ENCODE measurements at places on chromosomes 4 and X.
A peak's percentile ranks its signal among the peaks of the same experiment; 100 is the strongest.

DNA sequence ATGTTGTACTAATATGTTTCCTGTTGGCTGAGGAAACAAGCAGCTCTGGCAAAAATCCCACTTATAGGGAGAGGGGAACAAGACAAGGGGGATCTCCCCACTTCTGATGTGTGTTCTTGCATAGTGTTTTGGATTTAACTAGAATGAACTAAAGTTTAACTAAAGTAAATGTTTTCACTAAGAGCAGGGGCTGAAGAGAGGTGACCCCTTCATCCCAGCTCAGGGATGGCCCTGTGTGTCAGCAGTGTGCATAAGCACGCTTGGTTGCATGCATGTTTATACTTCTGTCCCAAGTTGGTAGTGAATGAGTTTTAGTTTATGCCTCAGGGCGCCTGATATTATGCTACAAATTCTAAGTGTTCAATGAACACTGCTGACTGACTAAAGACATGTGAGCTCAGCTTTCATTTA is 169.4 kb downstream of the MGST2 start:
- H3K27me3 ChIP-seq: no peaks in the 10 kb centered on the region
- no peak overlapping the region for H3K4me3 ChIP-seq
- H3K27ac ChIP-seq: no peak overlapping the region
- H3K36me3 ChIP-seq: no peaks in the 10 kb centered on the region
- no peaks in the 10 kb centered on the region for H3K4me1 ChIP-seq

GRCh38 chr4:101218346-101218745 is 129.0 kb downstream of the PPP3CA start:
- H3K4me3 ChIP-seq: no peak overlapping the region
- peaks cover 4% of the 10 kb centered on the region for H3K4me1 ChIP-seq
- no peak for ATAC-seq
- H3K36me3 ChIP-seq: no peaks in the 10 kb centered on the region

- no peaks in the 10 kb centered on the region for H3K36me3 ChIP-seq
- ATAC-seq: no peak
- H3K27me3 ChIP-seq: no peaks in the 10 kb centered on the region
These were observed 25.6 kb upstream of the FRAS1 start for GRCh38 chr4:78031417-78031950.

DNA sequence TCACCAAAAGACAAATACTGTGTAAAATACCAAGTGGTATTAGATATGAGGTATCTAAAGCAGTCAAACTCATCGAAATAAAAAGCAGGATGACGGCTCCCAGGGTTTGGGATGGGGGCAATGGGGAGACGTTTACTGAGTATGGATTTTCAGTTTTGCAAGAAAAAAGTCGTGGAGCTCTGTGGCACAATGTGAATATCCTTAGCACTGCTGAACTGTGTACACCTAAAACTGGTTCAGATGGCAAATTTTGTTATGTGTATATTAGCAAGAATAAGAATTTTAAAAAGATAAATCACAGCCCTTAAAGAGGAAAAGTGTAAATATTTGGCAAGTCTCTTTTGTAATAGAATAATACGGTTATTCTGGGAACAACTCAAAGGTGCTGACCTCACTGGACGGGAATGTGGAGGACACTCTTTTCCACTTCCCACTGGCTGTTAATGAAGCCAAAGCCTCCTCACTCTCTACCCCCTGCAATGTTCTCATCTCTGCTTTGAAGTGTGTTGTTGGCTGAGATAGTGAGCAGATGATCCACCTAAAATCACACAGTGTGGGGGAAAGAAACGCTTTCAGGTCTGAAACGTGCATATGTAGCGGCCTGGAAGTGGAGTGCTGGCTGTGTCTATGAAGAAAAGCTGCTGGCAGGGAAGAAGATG is 49.2 kb downstream of the SEL1L3 start:
- no peaks in the 10 kb centered on the region for H3K36me3 ChIP-seq
- H3K4me3 ChIP-seq: no peak overlapping the region
- peak; percentile 75 for ATAC-seq
- H3K27me3 ChIP-seq: no peaks in the 10 kb centered on the region
- H3K27ac ChIP-seq: peak overlapping the region; percentile 64
- peaks cover 23% of the 10 kb centered on the region for H3K4me1 ChIP-seq

GRCh38 chr4:113827285-113827684 is 65.7 kb upstream of the CAMK2D start:
- no peaks in the 10 kb centered on the region for H3K27me3 ChIP-seq
- no peaks in the 10 kb centered on the region for H3K4me1 ChIP-seq
- no peak overlapping the region for H3K4me3 ChIP-seq

DNA sequence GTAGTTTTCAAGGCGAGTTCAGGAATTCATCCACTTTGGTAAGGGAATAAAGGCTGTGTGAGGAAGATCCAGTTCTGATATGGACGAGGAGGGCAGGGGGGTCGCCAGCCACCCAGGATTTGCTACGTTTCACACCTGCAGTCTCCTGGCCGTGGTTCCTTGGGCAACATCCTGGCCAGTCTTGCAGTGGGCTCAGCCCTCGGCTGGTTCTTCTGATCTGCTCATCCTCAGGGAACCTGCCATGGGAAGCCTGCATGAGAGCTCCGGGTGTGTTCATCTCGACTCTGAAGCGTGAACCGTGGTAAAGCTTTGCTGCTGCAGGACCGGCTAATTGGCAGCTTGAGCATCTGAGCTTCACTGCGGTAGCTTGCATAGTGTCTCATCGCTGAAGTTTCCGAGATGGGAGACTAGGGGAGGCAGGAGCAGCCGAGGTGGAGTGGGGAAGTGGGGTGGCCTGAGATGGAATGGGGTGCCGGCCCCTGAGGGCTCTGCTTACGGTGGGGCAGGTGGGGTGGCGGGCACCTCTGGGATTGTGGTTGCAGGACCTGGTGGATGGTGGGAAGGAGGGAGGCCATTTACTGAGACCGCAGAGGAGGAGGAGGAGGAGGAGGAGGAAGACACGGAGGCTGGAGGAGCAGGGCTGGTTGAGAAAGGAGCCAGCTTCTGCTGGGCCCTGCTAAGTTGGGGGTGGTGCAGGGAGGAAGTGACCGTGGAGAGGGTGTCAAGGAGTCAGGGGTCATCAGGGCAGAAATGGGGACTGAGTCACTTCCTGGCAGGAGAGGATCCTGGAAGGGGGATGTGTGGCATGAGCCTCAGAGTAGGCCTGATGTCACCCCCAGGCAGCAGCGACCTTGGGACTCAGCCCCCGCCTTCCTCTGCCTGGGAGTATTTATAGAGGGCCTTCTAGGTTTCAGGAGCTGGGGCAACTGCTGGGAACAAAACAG is 213.1 kb upstream of the PSAPL1 start:
- no peak overlapping the region for H3K4me3 ChIP-seq
- H3K4me1 ChIP-seq: no peaks in the 10 kb centered on the region
- no peaks in the 10 kb centered on the region for H3K27me3 ChIP-seq
- no peak overlapping the region for H3K27ac ChIP-seq

GRCh38 chr4:120839334-120839973 is 83.1 kb downstream of the PRDM5 start:
- no peak for ATAC-seq
- no peaks in the 10 kb centered on the region for H3K36me3 ChIP-seq
- H3K27ac ChIP-seq: no peak overlapping the region
- H3K4me3 ChIP-seq: no peak overlapping the region

GRCh38 chr4:150033901-150034300 is 44.3 kb upstream of the DCLK2 start:
- H3K4me3 ChIP-seq: no peak overlapping the region
- no peaks in the 10 kb centered on the region for H3K36me3 ChIP-seq
- H3K27ac ChIP-seq: no peak overlapping the region
- no peaks in the 10 kb centered on the region for H3K27me3 ChIP-seq
- H3K4me1 ChIP-seq: peaks cover 9% of the 10 kb centered on the region

DNA sequence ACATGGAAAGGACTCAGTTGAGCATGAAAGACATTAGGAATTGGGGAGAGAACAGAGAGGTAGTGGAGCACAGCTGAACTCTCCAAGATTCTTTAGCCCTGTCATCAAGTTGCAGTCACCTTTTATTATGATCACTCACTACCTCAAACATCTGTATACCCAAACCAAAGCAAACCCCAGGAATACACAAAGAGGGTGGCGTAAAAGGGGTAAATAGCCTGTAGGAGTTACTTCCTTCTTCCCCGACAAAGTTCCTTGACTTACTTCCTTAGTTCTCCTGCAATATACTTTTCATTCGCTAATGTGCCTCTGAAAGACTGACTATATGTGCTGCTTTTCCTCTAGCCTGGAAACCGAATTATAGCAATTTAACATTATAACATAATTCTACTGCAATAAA is 159.9 kb downstream of the SPRY1 start:
- H3K4me3 ChIP-seq: no peak overlapping the region
- H3K36me3 ChIP-seq: no peaks in the 10 kb centered on the region
- ATAC-seq: no peak
- peaks cover 30% of the 10 kb centered on the region for H3K4me1 ChIP-seq
- no peaks in the 10 kb centered on the region for H3K27me3 ChIP-seq

- no peak overlapping the region for H3K4me3 ChIP-seq
- H3K27me3 ChIP-seq: no peaks in the 10 kb centered on the region
- H3K27ac ChIP-seq: no peak overlapping the region
- peak; percentile 38 for ATAC-seq
These were observed 371.7 kb downstream of the BCOR start for GRCh38 chrX:39725928-39726619.

DNA sequence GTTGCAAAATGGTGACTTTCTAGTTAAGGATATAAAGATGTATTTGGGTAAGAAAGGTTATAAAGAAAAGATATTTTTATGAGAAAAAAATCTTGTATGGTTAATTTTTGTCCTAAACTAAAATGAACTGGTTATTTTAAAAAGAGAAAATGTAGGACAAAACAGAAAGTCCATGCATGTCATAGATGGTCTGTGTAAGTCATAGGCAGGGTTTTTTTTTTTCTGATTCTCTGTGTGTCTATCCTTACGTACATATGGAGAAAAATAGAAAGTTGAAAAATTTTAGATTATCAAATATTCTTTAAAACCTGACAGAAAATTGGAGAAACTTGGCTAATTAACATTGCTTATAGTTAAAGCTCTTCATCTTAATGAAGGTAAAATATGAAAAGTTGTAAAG is 493.4 kb downstream of the IQCM start:
- H3K4me3 ChIP-seq: no peak overlapping the region
- H3K36me3 ChIP-seq: no peaks in the 10 kb centered on the region
- no peaks in the 10 kb centered on the region for H3K27me3 ChIP-seq
- ATAC-seq: no peak
- H3K27ac ChIP-seq: no peak overlapping the region

DNA sequence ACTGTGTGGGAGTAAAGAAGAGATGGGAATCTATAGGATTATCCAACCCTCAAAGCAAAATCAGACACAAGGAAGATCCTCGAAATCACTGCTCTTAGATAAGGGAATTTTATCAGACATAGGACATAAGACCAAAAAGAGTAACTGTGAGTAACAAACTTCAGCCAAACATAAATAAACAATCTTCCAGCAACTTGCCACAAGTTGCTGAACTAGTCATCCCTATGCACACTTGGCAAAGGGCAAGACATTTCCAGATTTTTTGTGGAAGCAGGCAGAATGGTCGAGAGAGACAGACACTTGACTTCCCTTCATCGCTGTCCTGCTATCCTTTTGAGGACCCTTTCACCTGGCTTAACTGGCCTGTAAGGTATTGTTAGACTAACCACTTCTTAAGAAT is 89.6 kb downstream of the KCNIP4 start:
- ATAC-seq: no peak
- no peak overlapping the region for H3K4me3 ChIP-seq

DNA sequence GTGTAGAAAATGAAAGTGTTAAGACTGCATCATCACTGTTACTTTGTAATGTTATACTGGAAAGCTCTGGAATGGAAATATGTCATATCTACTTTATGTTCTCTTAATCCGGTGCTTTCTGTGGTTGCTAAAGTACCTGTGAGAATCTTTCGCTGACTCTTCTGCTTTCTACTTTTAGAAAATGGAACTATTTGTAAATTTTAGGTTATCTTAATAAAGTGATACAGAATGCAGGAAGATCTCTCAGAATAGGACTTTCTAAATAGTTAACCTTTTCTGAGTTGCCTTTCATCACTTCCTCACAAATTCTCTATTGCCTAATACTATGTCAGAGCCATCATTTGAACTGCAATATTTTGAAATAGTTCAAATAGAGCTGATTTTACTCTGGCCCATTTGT is 69.3 kb downstream of the BMP2K start:
- no peaks in the 10 kb centered on the region for H3K27me3 ChIP-seq
- H3K4me3 ChIP-seq: no peak overlapping the region

DNA sequence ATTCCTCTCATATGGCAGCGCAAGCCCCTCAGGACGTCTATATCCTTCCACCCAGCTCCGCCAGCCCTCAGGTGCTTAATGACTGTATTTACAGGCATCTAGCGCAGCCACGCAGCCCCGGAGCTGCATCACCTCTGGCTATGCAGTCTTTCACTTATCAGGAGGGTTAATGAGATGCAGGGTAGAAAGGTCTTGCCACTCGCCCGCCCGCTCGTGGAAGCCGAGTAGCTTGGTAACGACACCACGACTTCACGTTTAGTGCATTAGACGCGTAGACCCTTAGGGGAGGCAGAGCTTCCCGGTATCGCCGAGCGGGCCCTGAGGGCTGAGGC is 1.5 kb upstream of the SLC16A2 start:
- peak overlapping the region; percentile 92 for H3K27ac ChIP-seq
- H3K4me3 ChIP-seq: peak overlapping the region; percentile 80
- no peaks in the 10 kb centered on the region for H3K4me1 ChIP-seq
- ATAC-seq: no peak

GRCh38 chrX:154751203-154751668 is 359 bp upstream of the GAB3 start:
- ATAC-seq: no peak
- no peaks in the 10 kb centered on the region for H3K4me1 ChIP-seq
- H3K4me3 ChIP-seq: peak overlapping the region; percentile 71
- peak overlapping the region; percentile 85 for H3K27ac ChIP-seq

DNA sequence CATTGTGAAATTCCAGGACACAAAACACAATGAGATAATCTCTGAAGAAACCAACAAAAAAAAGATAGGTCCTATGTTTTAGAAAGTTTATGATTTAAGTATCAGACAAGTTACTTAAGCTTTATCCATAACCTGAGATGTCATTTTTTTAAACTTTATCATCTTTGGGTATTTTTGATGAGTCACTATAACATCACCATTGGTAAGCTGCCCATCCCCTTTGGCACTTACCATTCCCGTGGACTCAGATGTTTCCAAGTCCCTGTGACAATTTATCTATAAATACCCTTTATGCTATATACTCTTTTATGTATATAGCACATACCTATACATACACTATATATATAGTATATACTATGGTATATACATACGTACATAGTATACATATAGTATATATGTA is 198.9 kb upstream of the GEMIN8 start:
- no peaks in the 10 kb centered on the region for H3K27me3 ChIP-seq
- ATAC-seq: no peak
- no peaks in the 10 kb centered on the region for H3K36me3 ChIP-seq
- H3K27ac ChIP-seq: no peak overlapping the region

DNA sequence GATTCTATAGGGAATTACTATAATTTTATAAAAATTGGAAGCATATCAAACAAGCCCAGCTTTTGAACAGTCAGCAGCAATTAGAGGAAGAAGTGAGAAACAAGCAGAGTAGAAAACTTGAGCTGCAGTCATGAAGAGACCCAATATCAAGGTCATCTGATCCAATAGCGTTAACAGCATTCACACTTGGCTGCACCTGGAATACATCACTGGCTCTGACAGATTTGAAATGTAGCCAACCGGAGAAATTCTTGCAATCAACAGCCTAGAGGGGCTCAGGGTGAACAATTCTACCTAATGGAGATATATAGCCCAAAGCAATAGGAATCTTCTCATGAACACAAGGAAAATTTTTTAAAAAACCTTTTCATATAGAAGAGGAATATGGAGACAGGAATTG is 13.6 kb downstream of the DDX53 start:
- H3K4me3 ChIP-seq: no peak overlapping the region
- H3K27ac ChIP-seq: no peak overlapping the region
- ATAC-seq: no peak
- no peaks in the 10 kb centered on the region for H3K27me3 ChIP-seq
- no peaks in the 10 kb centered on the region for H3K4me1 ChIP-seq
- H3K36me3 ChIP-seq: no peaks in the 10 kb centered on the region

All from gastroesophageal sphincter (tissue), 4 donors.